ENCODE measurements at places on chromosomes 4 and X.

- DNase-seq: no peak
Observed at GRCh38 chrX:69161786-69162349, 3.4 kb downstream of the PJA1 start.

DNA sequence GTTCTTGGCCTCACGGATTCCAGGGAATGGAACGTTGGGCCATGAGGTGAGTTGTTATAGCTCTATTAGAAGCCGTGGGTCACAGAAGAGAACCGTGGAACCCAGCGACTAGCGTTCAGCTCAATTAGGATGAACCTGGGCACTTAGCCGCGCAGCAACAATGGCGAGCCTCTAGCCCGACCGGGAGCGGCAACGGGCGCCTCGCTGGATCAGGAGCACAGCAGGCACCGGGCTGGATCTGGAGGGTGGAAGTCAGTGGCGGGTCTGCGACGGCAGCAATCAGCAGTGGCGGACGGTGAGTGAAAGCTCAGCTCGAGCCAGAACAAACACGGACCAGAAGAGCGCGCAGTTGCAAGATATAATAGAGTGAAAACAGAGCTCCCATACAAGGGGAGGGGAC is 34.2 kb downstream of the AGA start:
- no peak for DNase-seq

- no peak for DNase-seq
Observed at GRCh38 chrX:97398030-97398551, 514.4 kb downstream of the RPA4 start.

DNA sequence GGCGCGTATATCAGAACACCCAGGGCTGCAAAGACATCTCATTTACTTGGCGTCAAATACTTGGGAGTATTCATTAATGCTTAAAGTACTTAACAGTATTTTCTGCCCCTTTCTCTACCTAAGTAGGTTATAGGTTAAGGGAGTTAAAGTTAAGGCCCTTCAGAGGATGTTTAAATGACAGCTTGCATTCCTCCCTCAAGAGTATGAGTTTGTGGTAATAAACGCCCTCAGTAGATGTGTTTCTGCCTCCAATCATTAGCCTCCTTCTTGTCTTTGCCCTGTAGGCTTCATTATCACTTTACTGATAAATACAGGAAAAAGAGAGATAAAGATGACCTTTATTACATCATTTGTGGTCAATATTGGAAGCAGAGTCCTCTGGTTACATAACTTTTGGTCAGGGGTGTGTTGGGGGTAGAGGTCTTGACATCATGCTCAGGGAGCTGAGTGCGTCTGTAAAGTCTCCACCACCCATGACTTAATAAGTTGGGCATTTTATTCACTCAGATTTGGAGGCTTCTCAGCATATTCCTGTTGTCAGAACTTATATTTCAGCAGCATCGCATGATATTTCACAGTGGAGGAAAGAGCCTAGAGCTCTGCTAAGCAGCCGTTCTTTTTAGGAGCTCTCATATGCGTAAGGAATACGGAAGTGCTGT is 145.9 kb downstream of the CPE start:
- DNase-seq: no peak

GRCh38 chrX:49184294-49185281 is 1.6 kb downstream of the PRICKLE3 start:
- DNase-seq: peak; percentile 31

DNA sequence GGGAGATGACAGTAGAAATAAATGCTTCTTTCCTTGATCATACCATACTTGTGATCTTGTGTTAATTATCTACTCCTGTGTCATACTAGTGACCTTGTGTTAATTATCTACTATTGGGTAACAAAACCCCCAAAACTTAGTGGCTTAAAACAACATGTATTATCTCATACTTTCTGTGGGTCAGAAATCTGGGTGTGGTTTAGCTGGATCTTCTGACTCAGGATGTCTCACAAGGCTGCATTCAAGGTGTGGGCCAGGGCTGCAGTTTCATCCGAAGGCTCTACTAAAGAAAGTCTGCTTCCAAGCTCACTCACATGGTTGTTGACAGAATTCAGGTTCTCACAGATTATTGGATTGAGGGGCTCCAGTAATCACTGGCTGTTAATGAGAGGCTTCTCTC is 70.3 kb upstream of the NDP start:
- no peak for DNase-seq

DNA sequence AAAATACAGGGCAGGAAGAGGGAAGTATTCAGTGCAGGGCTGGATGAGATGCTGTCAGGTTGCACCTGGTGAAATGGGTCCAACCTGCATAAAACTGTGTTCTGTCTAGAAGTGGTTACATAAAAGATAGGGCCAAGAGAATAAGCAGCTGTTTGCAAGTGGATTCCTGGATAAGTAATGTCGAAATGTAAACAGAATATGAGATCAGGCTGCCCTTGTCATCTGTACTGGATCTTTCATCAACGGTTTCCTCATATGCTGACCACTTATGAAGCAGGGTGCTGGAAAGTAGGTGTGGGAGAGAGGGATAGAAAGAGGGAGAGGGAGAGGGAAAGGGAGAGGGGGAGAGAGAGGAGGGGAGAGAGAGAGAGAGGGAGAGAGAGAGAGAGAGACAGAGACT is 349.8 kb upstream of the CPEB2 start:
- DNase-seq: no peak

DNA sequence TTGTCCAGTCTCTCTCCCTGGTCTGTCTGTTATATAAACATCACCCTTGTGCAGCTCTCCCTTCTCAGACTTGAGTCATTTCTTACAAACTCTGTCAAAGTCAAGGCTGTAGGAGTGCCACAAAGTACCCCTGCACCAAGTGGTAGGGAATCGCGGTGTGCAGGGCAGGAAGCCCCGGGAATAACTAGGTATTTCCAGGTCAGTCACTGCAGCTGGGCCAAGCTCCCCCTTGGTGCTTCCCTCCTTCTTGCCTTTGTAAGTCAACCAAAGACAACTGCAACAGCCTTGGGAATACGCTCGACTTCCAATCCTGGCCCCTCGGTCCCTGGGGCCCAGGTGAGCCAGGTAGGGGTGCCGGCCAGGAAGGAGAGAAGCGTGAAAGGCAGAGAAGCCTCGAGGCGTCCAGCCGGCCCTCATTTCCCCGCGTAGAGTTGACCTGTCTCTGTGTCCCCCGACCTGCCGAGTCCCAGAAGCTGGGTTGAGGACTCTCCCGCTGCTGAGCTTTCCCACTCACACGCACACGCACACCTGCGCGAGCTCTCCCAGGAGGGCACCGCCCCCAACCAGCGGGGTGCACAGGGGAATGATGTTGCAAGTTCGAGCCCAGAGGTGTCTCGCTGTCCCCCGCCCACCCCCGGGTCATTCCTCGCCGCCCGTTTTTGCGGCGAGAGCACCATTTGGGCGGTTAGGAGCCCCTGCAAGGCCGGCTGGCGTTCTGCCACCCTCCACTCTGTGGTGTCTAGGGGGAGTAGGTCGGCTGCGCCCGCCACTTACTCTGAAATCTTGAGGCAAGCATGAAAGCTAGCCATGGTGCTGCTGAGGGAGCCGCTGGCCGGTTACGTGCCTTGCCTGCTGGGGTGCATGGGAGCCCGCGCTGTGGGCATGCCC is 22.8 kb upstream of the KIAA1210 start:
- no peak for DNase-seq

DNA sequence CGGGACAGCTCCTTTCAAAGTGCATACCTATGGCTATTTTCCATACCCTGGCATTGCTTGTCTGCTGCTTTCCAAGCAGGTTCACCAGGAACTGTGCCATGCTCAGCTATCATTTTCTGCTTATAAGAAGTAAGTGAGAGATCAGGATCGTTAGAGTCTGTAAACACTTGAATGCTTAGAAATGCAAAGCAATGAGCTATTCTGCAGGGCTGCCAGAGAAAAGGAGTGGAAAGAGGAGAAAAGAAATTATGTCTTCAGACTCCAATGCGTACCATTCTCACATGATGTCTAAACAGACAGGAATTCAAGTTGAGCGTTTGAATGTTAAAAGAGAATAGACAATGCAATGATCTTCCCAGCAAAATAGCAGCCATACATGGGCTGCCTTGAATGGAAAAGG is 245.5 kb upstream of the SLC7A11 start:
- DNase-seq: no peak

GRCh38 chr4:87489678-87490077 is 39.5 kb downstream of the SPARCL1 start:
- DNase-seq: no peak

- no peak for DNase-seq
Observed at GRCh38 chr4:74320559-74321118, 12.4 kb downstream of the EPGN start.

- no peak for DNase-seq
Observed at GRCh38 chr4:76997532-76997931, 48.0 kb downstream of the SEPTIN11 start.

DNA sequence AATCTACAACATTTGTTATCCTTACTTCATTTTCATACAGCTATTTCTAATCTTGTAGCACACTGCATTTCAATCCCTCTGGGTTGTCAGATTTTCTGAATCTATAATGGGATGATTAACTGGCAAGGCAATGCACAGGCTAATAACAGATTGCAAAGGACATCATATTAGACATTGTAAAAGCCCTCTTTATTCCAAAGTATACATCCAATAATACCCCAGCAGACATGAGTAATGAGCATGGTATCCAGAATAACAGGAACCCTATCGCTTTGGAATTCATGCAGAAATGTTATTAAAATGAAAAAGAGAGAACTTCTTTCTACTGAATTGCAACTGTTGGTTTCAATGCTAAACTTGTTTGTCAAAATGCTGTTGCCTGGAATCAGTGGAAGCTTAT is 122.9 kb downstream of the C4orf33 start:
- DNase-seq: no peak

- no peak for DNase-seq
Observed at GRCh38 chr4:163395758-163396157, 52.1 kb downstream of the NPY5R start.

GRCh38 chrX:136647677-136648360 is at the start of gene CD40LG:
Gene CD40LG (plus strand): TSS chrX:136648158. CDS start chrX:136648249, 91 bp downstream.
- DNase-seq: no peak

GRCh38 chr4:88900432-88900831 is 156.6 kb downstream of the FAM13A start:
- DNase-seq: no peak

GRCh38 chr4:7547368-7548040 is 112.8 kb upstream of the PSAPL1 start:
- DNase-seq: no peak

DNA sequence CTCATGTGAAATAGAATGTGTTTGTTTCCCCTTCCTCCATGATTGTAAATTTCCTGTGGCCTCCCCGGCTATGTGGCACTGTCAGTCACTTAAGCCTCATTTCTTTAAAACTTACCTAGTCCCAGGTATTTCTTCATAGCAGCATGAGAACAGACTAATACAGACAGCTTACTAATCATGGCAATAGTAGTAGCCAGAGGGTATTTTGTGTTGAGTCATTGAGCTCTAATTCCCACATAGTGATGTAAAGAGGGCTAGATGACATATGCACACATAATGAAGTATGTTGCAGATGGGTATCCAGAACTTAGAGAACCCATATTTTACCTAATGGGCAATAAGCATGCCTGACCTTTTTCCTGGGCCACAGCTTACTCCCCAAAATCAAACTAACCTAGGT is 1197.2 kb downstream of the PCDH7 start:
- no peak for DNase-seq

Measured in CD4-positive, alpha-beta T cell treated with Interferon gamma for 1 hour (primary cell).